ENCODE measurements at places on chromosomes 2 and 18.

DNA sequence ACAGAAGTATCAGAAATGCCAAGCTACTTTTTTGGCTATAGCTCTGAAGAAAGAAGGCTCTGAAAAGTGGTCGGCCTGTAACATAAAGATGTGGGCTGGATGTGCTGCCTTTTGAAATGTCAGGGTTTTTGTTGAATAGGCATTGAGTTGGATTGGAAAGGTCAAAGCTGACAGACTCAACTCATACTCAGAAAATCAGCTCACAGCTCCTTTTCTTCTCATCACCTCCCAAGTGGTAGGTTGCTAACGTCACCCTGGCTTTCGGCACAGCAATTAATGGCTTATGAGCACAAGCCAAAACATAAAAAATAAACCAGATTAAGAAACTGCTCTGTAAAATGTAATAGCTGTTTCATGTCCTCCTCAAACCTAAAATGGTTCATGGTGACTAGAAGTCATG lies 68.3 kb downstream of the KCNF1 start:
- DNase-seq, result no peak

DNA sequence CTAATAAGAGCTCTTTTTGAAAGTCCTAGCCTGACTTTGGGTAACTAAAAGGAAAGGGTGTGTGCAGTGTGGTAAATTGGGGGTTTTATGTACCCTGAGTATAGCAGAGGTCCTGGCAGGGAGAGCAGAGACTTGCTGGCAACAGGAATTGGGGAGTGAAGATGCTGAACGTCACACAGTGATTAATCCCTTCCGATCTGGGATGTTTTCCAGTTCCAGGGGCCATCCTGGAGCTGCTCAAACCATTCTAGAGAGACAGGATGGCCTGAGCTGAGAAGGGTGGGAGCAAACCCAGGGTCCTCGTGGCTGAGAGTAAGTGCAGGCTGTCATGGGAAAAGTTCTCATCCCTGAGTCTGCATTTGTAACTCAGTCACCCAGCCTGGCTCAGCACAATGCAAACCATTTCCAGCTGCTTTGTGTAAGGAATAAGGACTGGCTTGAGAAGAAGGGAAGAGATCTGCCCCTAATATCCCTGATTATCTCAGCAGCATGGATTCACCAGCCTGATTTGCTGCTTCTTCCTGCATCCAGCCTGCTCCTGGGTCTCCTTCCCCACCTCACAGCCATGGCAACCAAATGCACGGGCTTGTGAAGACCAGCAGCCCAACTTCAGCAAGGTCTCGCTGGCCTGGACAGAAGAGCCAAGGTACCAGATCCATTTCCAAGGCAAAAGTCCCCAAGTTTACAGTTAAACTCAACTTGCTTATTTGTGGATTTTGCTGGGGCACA lies 47.1 kb upstream of the CELF4 start:
- DNase-seq, result no peak

DNA sequence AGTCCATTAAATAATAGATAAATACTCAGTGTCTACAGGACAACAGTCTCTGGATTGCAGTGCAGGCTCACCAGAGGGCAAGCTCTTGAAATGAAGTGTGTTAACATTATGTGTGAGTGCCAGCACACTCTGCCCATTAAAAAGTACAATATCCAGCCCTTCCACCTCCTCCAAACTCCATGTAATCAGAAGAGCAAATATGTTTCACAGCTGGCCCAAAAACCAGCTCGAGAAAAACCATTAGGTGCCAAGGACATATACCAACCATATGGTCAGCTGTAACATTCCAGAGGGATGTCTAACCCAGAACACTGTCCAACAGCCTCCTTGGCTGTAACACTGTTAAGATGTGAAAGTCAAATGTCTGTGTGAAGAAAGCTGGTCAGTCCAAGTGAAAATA lies 112.2 kb downstream of the ZNF385B start:
- DNase-seq, result no peak

GRCh38 chr2:30684026-30684425 lies 123.2 kb downstream of the CAPN13 start:
- DNase-seq, result no peak

DNA sequence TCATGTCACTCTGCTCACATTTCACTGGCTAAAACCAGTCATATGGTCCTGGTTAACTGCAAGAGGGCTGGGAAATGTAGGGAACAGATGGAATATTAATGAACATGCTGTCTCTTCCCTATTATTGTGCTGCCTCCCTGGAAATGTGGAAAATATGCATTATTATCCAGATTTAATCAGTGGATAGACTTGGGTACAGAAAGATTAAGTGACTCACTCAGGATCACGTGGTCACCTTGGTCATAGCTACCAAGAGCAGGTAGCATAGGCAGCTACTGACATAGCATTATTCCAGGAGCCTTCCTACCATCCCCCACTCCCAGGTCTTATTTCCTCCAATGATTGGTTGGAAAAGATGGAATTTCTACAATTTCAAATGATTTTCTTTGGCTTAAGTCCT lies 141.1 kb downstream of the HRH4 start:
- DNase-seq, result peak; percentile 23

DNA sequence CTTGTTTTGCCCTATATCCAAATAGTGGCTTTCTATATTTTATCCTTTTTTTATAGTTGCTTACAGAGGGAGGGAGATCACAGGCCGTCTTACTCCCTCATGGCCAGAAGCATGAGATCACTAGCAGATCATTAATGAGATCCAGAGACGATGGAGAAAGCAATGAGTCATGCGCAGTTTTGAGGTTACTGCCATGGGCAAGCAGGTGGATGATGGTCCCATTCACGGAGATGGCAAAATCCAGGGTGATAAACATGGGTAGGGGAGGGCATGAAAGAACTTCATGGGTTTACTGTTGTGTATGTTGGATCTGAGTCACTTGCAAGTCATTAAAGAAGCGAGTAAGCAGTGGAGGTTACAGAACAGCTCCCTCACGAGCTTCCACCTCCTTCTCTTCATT lies 60.4 kb downstream of the C18orf63 start:
- DNase-seq, result no peak

GRCh38 chr2:1898461-1899395 lies 154.4 kb upstream of the PXDN start:
- DNase-seq, result no peak

- peak; percentile 35 for DNase-seq
Measured at GRCh38 chr2:147628971-147629421, 215.8 kb upstream of the ACVR2A start.

GRCh38 chr2:96485350-96485749 lies 19.8 kb downstream of the NEURL3 start:
- DNase-seq, result no peak

DNA sequence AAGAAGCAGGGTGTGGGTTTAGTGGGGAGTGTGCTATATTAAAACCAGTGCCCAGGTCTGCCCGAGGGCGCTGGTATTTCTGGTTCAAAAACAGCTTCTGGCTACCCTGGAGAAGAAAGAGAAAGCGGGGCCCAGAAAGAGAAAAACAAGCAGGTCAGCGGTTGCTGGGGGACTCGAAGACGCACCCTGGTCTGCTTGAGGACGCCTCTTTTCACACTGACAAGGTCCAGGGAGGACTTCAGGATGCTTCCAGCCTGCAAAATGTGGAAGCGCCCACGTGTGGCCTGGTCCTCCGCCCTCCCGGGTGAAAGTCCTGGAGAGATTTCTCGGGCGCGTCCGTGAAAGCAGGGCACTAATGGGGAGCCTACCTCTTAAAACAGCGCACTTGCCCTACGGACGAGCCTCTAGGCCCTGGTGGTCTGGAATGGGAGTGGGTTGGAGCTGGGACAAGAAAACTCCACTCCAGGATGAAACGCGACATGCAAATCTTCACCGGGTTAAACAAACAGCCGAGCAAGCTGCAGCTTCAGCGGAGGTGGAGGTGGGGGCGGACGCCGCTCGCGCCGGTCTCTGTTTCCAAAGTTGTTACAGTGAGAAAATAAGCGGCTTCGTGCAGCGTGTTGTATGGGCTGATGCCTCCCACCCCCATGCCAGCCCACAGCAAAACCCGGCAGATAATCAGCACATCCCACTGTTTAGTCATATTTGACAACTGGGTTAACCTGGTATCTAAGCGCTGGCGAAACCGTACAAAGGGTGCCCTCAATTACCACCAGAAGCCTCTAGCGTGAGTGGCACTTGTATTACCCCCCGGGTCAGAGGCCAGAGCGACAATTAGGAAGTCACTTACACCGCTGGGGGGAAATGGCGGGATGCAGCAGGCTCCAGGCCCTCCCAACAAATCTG lies 1.1 kb upstream of the SP9 start:
- no peak for DNase-seq

DNA sequence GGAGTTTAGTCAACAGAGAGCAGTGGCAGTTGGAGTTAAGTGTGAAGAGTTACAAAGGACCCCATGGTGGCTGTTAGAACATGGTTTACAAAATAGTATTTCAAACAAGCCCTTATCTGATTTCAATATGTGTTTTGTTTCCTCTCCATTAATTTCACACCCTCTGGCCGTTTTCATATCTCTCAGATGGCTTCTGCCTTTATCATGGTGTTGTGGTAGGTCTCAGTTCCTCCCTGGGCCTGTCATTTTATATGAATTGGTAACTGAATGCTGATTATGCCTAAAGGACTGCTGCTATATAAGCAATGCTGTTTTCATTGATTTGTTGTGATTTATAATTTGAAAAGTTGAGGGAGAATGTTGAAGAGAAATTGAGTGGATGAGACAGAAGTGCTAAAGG lies 686.7 kb downstream of the NYAP2 start:
- DNase-seq, result no peak

GRCh38 chr2:180077295-180077906 lies 70.3 kb upstream of the CWC22 start:
- peak; percentile 36 for DNase-seq

DNA sequence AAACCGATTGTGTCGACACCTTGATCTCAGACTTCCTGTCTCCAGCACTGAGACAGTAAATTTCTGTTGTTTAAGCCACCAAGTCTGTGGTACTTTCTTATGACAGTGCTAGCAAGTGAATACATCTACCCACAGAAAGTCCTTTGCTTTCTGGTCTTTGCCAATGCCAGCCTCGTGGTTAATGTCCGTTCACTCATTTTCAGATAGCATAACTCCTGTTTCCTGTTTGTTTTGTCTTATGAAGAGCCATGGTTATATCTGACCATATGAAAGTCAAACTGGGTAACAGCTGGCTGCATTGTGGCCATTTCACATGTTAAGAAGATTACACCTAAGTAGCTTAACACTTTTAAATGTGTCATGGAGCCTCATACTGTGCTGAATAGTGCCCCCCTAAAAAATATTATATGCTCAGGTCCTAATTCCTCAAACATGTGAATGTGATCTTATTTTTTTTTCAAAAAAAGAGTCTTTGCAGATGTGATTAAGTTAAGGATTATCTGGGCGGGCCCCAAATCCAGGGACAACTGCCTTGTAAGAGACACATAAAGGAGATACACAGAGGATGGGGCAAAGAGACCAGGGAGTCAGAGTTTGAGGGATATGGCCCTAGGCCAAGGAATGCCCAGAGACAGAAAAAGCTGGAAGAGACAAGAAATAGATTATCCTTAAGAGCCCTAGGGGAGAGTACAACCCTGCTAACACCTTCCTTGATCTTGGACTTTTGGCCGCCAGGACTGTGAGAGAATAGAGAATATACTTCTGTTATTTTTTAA lies 118.0 kb downstream of the KCNE4 start:
- DNase-seq, result no peak

- DNase-seq, result peak; percentile 33
Measured at GRCh38 chr2:30561349-30561748, 114.3 kb downstream of the LCLAT1 start.

GRCh38 chr2:159094173-159094737 lies 125.8 kb downstream of the TANC1 start:
- peak; percentile 52 for DNase-seq

DNA sequence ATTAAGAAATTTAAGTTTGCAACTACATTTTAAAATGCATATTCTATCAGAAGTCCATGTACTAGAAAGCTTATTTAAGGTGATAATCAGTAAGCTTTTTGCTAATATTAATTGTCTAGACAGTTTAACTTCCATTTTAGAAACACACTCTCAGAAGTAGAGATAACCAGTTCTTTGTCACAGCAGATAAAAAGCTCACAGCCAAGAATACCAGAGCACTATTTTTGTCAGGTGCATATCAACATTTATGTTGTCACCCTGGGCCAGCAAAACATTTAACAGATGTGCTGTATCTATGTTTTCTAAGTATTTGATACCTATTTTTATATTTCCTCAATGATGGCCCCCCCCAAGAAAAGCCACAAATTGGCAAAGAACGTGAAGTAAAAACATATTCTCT lies 192.6 kb downstream of the ERBB4 start:
- DNase-seq, result no peak

- no peak for DNase-seq
Measured at GRCh38 chr2:187614756-187615155, 60.5 kb upstream of the TFPI start.
